ENCODE measurements at places on chromosomes 7 and 10.

DNA sequence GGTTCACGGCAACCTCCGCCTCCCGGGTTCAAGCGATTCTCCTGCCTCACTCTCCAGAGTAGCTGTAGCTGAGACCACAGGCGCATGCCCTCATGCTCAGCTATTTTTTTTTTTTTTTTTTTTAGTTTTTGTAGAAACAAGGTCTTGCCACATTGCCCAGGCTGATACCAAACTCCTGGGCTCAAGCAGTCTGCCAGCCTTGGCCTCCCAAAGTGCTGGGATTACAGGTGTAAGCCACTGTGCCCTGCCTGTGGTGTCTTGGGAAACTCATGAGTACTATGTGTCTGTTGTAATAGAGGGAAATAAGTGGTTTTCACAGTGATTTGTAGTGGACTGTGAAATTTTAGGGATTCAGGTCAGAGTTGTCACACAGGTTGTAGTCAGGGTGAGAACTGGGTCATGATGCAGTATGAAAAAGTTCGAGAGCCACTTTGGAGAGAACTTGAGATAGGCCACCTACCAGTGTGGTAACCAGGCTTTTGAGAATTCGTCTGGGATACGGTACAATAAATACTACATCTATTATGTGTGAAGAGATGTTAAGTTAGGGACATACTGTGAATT, 30.4 kb downstream of the SIRT1 start:
- DNase-seq, result no peak

DNA sequence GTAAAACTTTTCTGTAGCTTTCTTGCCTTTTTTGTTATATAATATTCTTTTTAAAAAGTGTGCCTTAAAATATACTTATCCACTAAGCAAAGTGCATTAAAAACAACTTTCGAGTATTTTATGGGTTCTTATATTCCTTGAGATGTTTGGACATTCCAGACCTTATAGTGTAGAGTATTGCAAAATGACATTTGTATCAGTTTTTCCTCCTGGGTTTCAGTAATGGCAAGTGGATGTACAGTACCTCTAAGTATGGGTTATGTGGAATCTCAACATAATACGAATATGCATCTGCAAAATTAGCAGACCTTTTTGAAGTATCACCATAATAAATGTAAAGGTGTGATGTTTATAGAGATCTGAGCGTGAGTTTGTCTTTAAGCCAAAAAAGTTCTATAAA, 2.7 kb downstream of the CDK13 start:
- no peak for DNase-seq

- DNase-seq, result no peak
These were observed 112.4 kb upstream of the FAM171A1 start for GRCh38 chr10:15483215-15484075.

- DNase-seq, result no peak
These were observed 13.4 kb downstream of the LRRC27 start for GRCh38 chr10:132345345-132345744.

DNA sequence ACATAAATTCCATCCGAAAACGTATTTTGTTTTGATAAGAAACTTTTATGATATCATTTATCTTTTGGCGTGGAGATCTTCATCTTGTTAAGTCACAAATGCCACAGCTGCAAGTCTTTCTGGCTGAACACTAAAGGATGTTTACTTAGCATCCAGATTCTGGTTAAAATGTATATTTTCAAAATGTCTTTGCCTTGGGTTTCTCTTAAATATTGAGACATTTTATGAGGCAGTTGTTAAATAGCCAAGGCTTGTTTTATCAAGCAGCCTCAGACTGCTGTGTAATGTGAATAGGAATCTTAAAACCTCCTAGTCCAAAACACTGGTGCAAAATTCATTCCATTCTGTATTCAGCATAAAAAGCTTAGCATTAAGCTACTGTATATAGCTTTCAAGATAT, 136.3 kb upstream of the FZD1 start:
- no peak for DNase-seq

- DNase-seq, result peak; percentile 84
These were observed 5.4 kb upstream of the SPACDR start for GRCh38 chr7:100469227-100470044.

DNA sequence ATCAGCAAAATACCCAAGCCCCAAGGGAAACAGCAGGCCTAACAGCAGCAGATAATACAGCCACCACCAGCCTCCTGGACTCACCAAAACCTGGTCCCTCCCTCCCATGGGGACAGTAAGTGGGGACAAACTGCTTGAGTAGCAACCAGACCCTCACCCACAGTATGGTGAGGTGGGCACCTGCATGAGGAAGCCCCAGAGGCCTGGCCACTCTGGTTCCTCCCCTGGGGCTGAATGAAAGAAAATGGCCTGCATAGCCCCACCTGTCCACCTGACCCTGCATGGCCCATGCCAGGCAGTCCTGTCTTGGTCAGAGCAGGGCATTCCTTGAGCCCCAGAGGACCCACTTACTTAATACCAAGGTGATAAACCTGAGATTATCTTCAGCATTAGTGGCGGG, 13.0 kb upstream of the C10orf90 start:
- DNase-seq, result no peak

GRCh38 chr7:123241809-123242208, 42.0 kb upstream of the SLC13A1 start:
- DNase-seq, result no peak

GRCh38 chr10:3755440-3756359, 29.3 kb downstream of the KLF6 start:
- no peak for DNase-seq

DNA sequence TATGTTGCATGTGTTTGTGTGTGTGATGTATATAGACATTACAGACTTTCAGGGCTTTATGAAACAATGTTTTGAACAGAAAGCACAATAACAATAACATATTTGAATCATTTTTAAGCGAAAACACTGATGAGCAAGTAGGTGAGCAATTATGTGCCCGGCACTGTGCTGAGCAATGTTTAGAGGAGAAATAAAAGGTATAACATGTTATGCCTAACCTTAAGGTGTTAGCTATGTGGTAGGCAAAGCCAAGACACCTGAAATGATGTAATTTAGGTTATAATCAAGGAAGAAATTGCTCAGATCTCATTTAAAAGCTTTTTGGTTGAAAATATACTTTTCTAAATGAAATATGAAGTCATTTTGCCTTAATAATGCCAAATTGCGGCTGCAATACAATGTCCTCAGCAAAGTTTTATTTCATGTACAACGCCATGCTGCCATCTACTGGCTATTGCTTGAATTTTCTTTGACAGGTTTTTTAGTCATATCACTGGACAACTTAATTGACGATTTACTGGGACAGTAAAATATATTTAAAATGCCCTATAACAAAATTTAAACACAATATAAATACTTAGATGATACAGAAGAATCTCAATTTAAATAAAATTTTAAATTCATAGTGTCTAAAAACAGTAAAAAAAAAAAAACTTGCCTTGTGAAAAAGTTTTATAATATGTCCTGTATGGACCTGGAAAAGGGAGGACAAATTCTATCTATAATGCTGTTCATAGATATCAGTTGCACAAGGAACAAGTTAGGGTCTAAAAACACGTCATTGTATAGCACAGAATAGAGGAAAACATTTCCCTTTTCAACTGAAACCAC, 131.1 kb upstream of the CDK1 start:
- DNase-seq, result peak; percentile 42

GRCh38 chr10:115831016-115831415, 442.0 kb downstream of the GFRA1 start:
- DNase-seq, result no peak

GRCh38 chr7:80357530-80357929, 154.3 kb downstream of the GNAT3 start:
- no peak for DNase-seq

- DNase-seq, result no peak
These were observed 109.1 kb downstream of the MTERF1 start for GRCh38 chr7:91771394-91771793.

DNA sequence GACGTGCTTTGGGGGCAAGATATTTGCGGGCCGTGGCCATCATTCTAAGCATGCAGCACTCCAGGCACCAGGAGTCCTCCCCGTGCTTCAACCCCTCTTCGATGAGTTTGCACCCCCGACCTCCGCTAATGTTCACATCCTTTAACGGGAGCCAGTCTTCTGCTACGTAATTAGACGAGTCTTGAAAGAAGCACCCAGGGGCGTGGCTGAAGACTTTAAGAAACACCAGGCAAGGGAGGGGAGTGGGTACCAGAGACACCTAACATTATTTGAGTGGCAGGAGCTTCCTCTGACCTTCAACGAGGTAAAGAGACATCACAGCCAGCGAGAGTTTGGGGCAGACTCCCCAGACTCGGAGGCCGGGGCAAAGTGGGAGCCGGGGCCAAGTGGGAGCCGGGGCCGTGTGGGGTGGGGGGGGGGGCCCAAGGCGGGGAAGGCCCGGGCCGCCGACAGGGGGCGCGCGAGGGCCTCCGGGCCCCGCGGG, 31.1 kb upstream of the TOMM7 start:
- DNase-seq, result no peak

- peak; percentile 55 for DNase-seq
These were observed 38.1 kb downstream of the CPED1 start for GRCh38 chr7:121026577-121027111.

- DNase-seq, result no peak
These were observed 34.8 kb downstream of the AHR start for GRCh38 chr7:17333221-17333620.

DNA sequence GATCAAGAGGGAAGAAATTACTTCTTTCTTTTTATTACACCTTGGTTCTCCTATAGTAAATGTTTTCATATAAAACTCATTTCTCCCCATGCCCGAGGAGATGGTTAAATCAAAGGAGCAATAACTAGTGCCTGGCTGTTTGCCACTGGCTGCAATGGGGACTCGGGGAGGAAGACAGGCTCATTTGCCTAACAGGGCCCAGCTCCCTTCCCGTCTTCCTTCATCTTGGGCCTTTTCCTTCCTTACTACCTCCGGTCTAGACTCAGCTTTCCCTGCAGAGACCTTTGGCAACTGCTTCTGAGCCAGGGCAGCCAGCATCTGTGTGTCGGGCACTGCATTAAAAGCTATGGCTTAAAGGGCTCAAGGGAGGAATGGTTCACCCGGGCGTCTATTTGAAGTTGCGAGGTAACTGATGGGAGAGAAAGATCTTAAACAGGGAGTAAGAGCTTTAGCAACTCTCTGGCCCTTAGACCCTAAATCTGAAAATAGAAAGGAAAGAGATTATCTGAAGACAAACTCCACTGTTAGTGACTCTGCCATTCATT, 63.5 kb downstream of the CALD1 start:
- no peak for DNase-seq

DNA sequence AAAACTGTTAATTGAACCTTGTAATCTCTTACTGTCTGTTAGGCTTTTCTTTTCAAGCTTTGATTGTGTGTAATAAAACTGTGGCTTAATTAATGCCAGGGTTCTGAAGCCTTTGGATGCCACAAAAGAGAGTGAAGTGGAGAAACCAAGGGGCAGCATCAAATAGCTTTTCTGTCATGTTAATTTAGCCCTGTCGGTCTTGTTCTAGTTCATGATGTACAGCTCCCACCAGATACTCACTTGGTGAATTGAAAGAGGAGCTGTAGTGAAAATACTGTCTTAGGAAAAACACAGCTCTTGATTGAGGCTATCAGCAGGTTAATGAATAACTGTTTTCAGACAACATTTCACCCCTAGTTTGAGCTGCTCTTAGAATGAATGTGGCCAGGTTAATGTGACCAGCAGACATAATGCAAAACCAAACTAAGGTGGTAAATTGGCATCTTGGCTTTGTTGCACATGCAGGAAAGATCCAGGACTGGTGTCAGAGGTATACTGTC, 94.2 kb downstream of the POLL start:
- DNase-seq, result peak; percentile 21

- no peak for DNase-seq
These were observed 14.0 kb downstream of the SLC16A12 start for GRCh38 chr10:89521368-89521767.

GRCh38 chr7:132430861-132431822, 145.1 kb downstream of the PLXNA4 start:
- no peak for DNase-seq

- DNase-seq, result no peak
These were observed 543.6 kb upstream of the GALNT17 start for GRCh38 chr7:70588191-70588921.

GRCh38 chr7:36601601-36602000, 122.7 kb downstream of the AOAH start:
- DNase-seq, result no peak

DNA sequence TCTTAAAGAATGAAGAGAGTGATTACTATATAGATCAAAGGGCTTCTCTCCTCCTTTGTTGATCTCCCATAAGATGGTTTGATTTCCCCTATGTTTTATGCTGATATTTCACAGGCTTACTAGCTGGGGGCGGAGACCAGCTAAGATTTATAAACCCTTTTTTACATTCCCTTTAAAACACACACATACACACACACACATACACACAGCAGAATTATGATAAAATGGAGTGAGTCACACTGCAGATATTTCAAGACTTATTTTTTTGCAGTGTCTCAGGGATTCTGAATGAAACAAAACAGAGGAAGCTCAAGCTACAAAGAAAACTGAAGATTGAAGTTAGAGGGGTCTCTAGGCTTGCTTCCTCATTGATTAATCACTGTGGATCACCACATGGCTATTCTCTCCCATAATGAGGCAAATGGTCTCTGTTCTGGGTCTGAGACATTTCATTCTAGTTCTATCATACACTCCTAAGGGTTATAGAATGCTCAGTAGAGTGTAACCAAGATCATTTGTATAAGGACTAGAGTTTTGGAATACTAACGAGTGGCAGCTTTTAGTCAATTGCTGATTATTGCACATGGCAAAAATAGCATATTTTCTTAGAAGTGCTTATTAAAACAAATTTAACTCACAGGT, 18.6 kb downstream of the INA start:
- DNase-seq, result peak; percentile 13

- DNase-seq, result no peak
These were observed 7.4 kb upstream of the ZMYND11 start for GRCh38 chr10:127612-128432.

- no peak for DNase-seq
These were observed 52.1 kb downstream of the GNAI1 start for GRCh38 chr7:80186721-80187120.

DNA sequence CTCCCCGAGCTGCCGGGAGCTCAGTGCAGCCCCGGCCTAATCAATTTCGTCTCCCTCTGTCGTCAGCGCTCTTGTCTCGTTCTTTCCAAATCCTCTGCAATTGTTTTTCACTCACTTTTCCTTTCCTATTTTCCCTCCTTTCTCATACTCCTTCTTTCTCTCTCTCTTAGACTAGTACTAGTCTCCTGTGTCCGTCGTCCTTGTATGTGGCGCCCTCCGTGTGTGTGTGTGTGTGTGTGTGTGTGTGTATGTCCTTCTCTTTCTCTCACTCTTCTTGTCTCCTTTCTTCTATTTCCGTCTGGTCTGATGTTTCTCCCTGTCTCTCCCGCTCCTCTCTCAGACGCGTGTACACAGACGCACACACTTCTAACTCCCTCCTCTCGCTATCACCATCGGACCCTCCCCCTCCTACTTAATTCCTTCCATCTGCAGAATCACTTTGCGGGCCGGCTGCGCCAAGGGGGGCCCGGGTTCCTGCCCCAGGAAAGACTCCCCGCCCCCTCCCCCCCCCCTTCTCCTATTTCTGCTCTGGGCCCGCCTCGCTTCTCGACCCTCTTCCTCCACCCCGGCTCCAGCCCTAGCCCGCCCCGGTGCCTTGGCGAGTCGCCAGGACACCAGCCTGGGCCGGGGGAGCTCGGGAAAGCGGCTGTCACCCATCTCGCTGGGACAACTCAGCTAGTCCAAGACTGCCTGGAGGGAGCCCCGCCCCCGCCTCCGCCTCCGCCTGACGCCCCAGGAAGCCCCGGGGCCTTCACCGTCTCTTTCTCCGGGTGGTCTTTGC, 743 bp upstream of the ZCCHC24 start:
- DNase-seq, result no peak

GRCh38 chr10:116665541-116666125, 44.9 kb downstream of the PNLIPRP2 start:
- no peak for DNase-seq
